ENCODE measurements at places on chromosomes 2 and 18. TPM values are rescaled to one million over a fixed set of nuclear protein-coding genes. Genes with fewer than 3 reads are reported as not detected.

Gene CRIM1
- total RNA-seq, result 129 TPM

Gene GEN1
- 19.9 TPM for total RNA-seq

Gene HDAC4
- total RNA-seq, result 6.3 TPM

Gene MPP4
- total RNA-seq, result 15.0 TPM

Gene COL3A1
- not detected for total RNA-seq

Gene ALK
- 0.34 TPM for total RNA-seq

Gene LYG2
- 0.72 TPM for total RNA-seq

Gene UGT1A4
- total RNA-seq, result not detected

Gene SNRPD1
- total RNA-seq, result 136 TPM

Gene NEU2
- total RNA-seq, result not detected

Gene TNFAIP6
- 0.16 TPM for total RNA-seq

Gene OTOF
- not detected for total RNA-seq

Gene HMSD
- not detected for total RNA-seq

Gene CYP1B1
- total RNA-seq, result 0.50 TPM

Gene KCNG3
- total RNA-seq, result 0.24 TPM

Gene DAW1
- total RNA-seq, result 0.11 TPM

Gene DUSP2
- total RNA-seq, result 17.0 TPM

Data from A375 (cell line).